BJ (cell line): ENCODE measurements at places on chromosomes 2 and 18.

GRCh38 chr2:85672456-85672855 is 4.5 kb upstream of the SFTPB start:
- DNase-seq = no peak

DNA sequence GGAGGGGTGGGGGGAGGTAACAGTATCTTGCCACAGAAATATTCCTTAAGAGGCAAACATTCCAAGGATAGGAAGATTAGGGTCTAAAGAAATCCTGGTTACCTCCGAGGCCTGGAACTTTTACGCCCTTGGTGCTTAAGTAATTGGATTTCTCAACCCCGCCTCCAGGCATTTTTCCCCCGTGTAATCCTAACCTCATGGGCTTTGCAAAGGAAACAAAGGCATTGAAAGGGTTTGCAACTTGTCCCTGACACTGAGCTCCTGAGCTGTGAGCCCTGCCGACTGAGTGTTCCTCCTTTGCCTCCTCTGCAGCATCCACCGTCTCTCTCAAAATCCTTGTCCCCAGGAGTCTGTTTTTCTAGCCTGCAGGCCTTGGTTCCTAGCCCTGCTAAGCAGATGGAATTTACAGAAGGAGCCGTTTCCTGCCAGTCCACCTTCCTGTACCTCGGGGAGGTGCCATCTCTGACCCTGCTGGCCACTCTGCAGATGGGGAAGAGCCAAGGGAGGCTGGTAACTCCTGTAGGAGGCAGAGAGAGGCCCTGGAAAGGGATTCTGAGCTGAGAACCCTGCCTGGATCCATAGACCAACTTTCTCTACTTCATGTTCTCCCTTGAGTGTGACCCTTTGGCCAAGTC is 24.2 kb downstream of the TET3 start:
- DNase-seq = no peak

GRCh38 chr2:13654416-13654815 is 937.7 kb downstream of the TRIB2 start:
- no peak for DNase-seq

- DNase-seq = peak; percentile 44
Observed at GRCh38 chr18:75638223-75638775, 210.8 kb upstream of the SMIM21 start.

DNA sequence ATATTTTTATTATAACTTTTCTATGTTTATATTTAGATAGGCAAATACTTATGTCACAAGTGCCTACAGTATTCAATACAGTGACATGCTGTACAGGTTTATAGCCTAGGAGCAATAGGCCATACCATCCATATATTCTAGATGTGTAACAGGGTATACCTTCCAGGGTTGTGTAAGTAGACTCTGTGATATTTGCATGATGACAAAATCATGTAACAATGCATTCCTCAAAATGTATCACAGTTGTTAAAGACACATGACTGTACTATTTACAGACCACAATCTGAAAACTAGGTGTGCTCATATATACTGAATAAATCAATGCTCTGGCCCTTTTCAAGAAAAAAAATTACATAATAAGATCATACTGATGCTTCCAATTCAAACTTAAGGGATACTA is 433.2 kb upstream of the RGPD4 start:
- DNase-seq = no peak

GRCh38 chr2:19677825-19678518 is 223.8 kb downstream of the TTC32 start:
- no peak for DNase-seq

- DNase-seq = no peak
Observed at GRCh38 chr2:47087051-47087450, 68.1 kb downstream of the STPG4 start.

GRCh38 chr2:69181806-69182427 is 168.9 kb downstream of the ANTXR1 start:
- no peak for DNase-seq

- DNase-seq = no peak
Observed at GRCh38 chr18:48078448-48078847, 148.0 kb upstream of the SMAD2 start.

DNA sequence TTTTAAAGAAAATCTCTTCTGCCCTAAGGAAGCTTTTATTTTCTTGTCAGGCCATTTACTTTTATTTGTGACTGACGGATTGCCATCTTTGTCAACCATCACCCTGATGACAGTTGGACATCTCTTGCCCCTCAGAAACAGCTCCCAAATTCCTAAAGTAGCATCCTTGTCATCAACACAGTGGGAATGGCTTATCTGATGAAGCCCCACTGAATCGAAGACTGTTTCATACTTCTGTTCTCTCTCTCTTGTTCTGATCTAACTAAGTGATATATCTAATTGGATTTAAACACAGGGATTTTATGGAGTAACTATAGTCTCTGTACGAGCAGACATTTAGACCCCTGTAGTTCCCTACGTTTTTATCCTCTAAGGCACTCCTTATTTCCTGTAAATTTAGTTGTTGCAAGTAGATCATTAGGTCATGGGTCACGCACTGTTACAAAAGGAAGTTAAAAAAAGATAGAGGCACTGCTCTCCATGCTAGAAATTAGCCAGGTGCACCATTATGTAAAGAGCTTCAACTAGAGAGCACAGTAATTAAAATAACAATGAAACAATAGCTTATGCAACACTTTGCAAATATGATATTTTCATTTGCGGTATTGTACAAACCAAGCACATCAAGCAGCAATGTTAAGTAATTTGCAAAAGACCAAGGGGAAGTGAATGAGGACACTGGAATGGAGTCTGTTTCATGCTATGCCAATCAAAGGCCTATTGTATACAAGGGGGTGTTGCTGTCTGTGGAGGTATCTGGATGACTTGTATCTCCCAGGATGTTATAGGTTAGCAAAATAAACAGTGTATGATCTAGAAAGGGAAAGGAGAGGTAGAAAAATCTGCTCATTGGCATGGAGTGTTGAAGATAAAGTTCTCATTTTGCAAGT is 284.7 kb downstream of the LRRTM1 start:
- DNase-seq = no peak
